ENCODE measurements at places on chromosomes 16 and 17.

DNA sequence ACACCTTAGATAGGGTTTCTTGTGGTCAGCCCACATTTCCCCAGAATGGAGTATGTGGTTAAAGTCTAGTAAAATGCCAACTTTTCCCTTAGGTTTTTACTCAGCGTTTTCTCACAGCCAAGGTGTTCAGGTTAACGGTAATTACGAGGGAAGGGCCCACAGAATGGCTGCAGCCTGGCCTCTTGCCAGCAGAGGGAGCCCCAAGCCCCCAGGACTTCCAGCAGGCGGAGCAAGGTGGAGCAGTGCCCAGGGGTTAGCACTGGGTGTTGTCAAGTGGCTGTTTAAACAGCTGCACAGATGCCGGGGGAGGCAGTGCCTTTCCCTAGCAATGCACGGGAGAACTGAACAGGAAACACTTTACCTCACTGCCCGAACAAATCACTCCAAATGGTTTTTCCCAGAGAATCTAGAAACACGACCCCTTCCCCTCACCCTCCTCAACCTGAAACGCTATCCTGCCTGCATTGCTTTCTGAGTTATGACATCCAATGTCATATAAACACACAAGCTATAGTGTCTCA, 6.6 kb downstream of the PHB1 start:
- DNase-seq: peak; percentile 82

GRCh38 chr16:68062910-68063393, 22.2 kb upstream of the NFATC3 start:
- DNase-seq: no peak

DNA sequence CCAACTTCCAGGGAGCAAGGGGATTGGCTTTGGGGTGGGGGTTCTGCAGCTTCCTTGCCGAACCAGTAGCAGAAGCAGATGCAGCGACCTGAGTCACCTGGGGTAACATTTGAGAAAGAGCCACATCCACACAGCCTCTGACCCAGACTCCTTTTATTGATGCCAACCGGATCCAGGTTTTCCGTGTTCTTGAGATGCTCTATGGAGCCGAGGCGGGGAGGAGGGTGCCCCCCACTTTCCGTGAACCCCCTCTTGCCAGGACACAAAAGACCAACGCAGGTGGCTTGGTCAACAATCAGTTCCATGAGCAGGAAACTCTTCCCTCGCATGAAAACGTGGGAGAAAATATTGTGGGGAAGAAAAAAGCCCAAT, 125.8 kb downstream of the C16orf78 start:
- DNase-seq: no peak

DNA sequence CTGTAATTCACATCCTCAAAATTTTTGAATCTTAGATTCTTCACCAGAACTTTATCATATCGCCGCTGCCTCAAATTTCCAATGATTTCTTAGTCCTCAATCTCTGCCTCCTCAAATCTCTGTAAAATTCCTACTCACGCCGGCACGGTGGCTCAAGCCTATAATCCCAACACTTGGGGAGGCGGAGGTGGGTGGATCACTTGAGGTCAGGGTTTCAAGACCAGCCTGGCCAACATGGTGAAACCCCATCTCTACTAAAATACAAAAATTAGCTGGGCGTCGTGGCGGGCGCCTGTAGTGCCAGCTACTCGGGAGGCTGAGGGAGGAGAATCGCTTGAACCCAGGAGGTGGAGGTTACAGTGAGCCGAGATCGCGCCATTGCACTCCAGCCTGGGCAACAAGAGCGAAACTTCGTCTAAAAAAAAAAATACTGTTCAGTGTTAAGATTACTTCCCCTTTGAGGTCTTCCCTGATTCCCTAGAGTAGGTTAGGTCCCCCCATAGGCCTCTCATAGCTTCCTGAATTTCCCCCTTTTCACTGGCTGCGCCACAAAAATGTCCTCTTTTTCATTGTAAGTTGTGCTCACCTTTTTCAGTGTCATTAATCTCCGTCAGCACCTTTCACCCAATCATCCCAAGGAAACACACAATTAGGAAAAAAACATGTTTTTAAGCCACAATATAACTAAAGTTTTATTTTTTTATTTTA, 919 bp upstream of the CBX1 start:
- no peak for DNase-seq

- DNase-seq: no peak
These were observed 587 bp upstream of the DBF4B start for GRCh38 chr17:44707755-44708400.

DNA sequence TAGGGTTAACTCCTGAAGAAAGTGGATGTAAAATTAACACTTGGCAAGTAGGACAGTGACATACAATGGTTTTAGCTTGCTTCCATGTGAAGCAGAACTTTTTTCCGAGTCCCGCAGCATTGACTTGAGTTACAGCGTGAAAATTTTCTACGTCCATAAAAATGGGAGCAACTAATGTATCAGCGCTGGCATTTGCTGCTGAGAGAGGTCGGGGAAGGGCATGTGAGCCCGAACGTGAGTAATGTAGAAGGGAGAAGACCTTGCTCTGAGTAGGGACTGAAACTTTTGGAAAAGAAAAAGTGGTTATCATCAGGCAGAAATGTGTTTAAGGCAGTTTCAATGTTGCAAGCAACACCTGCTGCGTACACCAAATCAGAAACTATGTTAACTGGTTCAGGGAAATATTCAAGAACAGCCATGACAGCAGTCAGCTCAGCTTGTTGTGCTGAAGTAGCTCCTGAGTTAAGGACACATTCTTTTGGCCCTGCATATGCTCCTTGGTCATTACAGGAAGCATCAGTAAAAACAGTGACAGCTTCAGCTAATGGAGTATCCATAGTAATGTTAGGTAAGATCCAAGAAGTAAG, 70.9 kb upstream of the ARL4D start:
- no peak for DNase-seq

DNA sequence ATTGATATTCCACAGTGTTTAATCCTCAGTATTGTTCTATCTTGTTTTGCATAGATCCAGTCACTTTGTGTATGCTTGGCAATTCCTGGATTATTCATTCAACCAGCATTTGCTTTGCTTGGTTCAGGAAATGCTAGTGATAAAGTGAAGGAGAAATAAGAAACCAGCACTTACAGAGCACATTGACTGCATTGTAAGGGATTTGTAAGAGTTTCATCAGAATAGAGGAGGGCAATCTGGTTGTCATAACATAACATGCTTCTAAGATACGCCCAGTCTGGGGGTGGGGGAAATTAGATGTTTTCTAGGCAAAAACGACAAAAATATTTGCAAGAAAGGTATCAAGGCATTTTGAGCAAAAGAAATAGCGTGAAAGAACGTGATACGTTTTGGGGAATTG, 40.4 kb downstream of the TNRC6A start:
- DNase-seq: no peak
